ENCODE measurements at places on chromosomes 2 and 18. TPM values are rescaled to one million over a fixed set of nuclear protein-coding genes. Genes with fewer than 3 reads are reported as not detected.

Gene VAMP8
- 282 TPM for total RNA-seq

Gene TMEM37
- 71.8 TPM for total RNA-seq

Gene TAF1B
- total RNA-seq = 9.0 TPM

Gene ACKR3
- total RNA-seq = 8.5 TPM

Gene FHOD3
- 1.3 TPM for total RNA-seq

Gene PDE11A
- total RNA-seq = 1.8 TPM

Gene AKAIN1
- total RNA-seq = not detected

Gene AGXT
- total RNA-seq = 3.0 TPM

Gene ADI1
- total RNA-seq = 105 TPM

DNA sequence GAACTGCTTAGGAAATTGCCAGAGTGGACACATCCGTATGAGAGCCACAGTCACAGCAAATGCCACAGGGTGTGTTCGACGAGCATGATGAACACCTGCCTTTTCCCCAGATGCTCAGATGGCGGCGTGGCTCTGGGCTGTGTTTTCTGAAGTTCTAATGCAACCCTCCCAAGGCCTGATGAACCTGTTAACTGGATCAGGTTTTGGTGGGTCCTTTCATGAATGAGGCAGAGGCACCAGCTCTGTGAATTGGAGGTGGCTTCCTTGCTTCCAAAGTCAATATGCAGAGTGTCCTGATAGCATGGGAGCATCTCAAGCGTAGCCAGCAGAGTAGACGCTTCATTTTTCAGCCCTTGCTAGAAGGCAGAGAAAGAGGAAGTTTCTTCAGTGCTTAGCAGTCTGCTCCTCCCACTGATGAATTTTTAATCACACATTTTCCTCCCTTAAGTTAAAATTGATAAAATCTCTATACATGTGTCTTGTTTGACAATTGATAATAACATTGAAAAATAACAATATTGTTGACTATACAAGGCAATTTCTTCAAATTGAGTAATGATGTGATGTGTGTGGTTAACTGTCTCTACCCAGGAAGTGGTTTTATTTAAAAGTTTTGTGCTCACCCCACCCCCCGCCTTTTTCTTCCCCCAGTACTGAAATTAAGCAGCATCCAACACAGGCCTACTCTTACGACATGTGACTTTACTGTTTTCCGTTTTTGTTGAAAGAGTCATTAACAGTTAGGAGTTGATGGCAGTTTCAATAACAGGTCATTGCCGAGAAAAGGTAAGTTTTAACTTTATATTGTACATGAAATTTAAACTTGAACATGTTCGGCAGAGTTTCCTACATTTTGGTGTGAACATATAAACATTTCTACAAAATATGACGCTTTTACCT lies at the start of gene ARHGAP15:
ARHGAP15 (plus strand) TSS at position 739 of the 900 bp plus-strand sequence.
- no peak for DNase-seq

DNA sequence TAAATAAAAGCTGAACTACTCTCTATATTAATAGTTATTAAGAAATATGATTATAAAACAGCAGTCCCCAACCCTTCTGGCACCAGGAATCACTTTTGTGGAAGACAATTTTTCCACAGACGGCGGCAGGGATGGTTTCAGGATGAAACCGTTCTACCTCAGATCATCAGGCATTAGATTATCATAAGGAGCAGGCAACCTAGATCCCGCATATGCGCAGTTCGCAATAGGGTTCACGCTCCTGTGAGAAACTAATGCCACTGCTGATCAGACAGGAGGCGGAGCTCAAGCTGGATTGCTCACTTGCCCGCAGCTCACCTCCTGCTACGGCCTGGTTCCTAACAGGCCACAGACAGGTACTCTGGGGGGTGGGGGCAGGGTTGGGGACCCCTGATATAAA lies 19.3 kb upstream of the DSG2 start:
- no peak for DNase-seq

- no peak for DNase-seq
Observed at GRCh38 chr2:102594445-102595016, 24.8 kb upstream of the SLC9A2 start.

- DNase-seq = no peak
Observed at GRCh38 chr2:233161730-233162129, 89.7 kb upstream of the ATG16L1 start.

DNA sequence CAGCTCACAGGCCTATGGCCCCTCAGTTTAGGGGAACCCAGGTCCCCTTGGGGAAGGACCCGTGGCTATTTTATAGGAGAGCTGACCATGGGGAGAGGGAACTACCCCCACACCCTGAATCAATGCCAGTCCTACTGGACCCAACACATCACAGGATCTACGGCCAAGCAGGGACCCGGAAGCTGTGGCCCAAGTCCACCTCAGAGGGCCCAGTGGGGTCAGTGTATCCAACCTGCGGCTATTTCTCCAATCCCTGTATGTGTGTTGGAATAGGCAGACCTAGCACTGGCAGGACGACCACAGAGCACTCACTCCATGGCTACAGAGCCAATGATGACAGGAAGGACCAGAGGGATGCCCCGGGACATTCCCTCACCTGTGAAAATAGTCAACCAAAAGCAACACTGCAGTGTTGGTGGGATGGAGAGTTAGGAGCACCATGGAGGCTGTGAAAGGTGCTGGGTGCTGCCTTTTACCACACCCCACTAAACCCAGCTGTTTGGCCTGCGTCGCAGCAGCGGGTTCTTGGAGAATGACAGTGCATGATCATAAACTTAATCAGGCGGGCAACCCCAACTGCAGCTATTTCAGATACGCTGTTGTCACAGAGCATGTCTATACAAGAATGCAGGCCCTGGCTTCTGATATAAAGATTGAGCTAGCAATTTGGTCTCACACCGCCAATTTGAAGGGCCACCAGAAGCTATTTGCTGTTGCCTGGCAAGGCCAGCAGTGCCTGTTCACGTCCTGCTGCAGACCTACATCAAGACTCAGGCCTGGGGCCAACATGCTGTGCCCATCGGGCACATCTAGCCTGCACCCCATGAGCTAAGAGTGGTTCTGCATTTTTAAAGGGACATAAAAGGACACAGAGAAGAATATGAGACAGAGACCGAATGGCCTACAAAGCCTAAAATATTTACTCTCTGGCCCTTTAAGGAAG lies 110.4 kb downstream of the EIPR1 start:
- DNase-seq = no peak

- DNase-seq = no peak
Observed at GRCh38 chr2:120499784-120500495, 154.0 kb downstream of the INHBB start.

DNA sequence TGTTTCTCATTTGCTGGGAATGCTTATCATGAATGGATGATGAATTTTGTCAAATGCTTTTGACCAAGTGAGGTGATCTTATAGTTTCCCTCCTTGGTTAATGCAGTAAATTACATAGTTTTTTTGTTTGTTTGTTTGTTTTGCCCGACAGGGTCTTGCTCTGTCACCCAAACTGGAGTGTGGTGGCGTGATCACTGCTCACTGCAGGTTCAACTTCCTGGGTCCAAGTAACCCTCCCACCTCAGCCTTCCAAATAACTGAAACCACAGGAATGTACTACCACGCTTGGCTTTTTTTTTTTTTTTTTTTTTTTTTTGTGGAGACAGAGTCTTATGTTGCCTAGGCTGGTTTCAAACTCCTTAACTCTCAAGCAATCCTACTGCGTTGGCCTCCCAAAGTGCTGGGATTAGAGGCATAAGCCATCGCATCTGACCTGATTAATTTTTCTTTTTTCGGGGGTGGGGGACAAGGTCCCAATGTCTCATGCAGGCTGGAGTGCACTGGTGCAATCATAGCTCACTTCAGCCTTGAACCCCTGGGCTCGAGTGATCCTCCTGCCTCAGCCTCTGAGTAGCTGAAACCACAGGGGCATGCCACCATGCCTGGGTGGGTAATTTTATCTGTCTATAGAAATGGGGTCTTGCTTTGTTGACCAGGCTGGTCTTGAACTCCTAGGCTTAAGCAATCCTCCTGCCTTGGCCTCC lies 48.6 kb downstream of the SMAD2 start:
- no peak for DNase-seq

GRCh38 chr2:124501575-124502152 lies 476.6 kb downstream of the CNTNAP5 start:
- no peak for DNase-seq

DNA sequence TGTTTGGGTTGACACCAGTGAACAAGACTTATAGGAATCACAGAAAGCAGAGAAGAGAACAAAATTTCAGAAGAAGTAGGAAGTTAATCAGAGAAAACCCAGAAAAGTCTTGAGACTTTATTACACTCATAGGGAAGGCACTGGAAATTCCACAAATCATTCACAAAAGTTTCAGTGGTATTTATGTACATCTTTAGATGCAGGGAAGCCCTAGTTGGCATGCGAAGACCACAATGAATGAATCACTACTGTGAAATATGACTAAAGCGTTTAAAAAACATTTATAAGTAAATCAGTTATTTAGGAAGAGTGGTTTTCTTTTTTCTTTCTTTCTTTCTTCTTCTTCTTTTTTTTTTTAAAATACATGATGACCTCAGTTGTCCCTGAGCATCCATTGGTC lies 105.1 kb downstream of the NUP35 start:
- DNase-seq = no peak

- DNase-seq = no peak
Observed at GRCh38 chr2:200821686-200822245, 10.1 kb downstream of the BZW1 start.

GRCh38 chr2:63712748-63713147 lies 124.0 kb downstream of the MDH1 start:
- no peak for DNase-seq

Data from left colon (tissue), 2 donors.